ENCODE measurements at places on chromosomes 16 and 17. TPM values are rescaled to one million over a fixed set of nuclear protein-coding genes. Genes with fewer than 3 reads are reported as not detected.

DNA sequence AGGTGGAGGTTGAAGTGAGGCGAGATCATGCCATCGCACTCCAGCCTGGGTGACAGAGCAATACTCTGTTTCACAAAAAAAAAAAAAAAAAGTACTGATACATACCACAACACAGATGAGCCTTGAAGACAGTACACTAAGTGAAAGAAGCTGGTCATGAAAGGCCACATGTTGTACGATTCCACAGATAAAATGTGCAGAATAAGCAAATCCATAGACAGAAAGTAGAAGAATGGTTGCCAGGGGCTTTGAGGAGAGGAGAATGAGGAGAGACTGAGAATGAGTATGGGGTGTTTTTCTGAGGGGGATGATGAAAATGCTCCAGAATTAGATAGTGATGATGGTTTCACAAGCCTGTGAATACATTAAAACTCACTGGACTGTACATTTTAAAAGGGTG, 155.6 kb upstream of the PSMD7 start:
- no peak for DNase-seq

CAPNS2 gene
- total RNA-seq: 2.5 TPM

- DNase-seq: no peak
Observed at GRCh38 chr16:30663820-30664219, 5.6 kb downstream of the FBRS start.

GRCh38 chr17:8697323-8697741, 47.3 kb downstream of the CCDC42 start:
- peak; percentile 39 for DNase-seq

C17orf113 gene
- total RNA-seq: 2.9 TPM

DNA sequence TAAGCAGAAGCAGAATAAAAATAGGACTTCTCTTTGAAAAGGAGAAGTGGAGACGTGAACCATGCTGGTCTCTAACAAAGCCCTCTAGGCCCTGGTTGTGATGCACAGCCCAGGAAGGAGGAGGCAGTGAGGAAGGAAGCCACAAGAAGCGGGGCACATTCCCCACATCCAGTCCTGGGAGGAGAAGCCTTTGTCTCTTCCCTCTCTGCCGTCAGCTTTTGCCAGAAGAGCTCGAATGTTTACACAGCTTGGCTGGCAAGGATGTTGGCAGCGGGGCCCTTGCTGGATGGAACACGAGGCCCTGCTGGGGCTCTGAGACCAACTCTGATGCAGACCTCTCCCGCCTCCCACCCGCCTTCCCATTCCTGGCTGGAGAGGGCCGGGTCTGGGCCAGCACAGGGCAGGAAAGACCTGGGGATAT, 91.3 kb downstream of the MAF start:
- DNase-seq: peak; percentile 65

GRCh38 chr17:51071556-51071955, 49.1 kb downstream of the SPAG9 start:
- DNase-seq: no peak

DNA sequence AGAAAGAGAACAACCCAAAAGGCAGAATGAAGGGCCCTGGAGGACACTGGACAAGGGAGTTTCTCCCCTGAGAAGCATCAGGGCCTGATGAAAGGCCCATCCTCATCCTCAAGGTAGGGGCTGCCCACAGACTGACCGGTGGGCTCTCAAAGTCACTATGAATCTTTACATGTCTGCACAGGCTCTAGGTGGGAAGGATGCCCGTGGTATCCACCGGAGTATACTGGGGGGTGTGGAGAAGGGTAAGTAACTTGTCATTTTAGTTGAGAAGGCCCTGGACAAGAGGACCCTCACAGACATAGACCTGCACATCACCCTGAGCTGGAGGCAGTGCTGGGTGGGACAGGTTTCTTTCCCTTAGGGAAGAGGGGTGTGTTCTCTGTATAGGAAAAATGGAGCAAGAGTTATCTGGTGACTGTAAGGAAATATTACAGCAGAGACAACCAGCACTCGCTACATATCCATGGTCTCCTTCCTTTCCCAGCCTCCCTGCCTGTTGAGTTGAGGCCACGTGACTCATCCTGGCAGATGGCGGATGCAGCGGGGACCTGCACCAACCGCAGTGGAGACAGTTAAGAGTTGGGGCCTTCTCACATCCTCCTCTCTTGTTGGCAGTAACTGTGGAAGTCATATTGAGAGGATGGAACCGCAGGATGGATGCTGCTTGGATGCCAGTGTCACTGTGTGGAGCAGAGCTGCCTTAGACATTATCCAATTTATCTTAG, 45.6 kb upstream of the KCNJ12 start:
- peak; percentile 31 for DNase-seq

DNA sequence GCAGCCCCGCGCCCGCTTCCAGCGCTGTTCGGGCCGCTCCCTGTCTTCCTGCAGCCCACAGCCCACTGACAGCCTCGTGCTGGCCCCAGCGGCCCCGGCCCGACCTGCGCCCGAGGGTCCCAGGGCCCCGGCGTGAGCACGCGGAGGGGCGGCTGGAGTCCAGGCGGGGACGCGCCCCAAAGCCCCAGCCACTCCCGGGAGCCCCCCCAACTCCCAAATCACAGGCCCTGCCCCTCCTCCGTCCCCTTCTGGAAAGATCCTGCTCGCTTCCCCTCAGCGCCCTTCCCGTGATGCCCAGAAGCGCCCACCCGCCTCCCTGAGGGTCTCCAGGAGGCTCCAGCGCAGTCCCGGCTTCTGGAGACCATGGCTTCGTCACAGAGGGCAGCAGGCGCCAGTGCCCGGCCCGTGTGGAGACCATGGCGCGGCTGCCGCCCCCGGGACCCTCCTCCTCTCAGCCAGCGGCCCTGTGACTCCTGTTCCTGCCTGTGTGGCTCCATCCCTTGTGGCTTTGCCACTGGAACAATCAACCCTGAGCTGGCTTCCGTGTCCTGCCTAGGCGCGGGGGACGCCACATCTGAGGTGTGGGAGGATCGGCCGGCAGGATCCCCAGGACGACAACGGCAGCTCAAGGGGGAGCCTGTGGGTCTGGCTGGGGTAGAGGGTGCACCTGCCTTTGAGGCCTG, 3.9 kb downstream of the UTS2R start:
- DNase-seq: no peak

HIGD1B gene
- total RNA-seq: 5.8 TPM

- DNase-seq: no peak
Observed at GRCh38 chr16:53456625-53457024, 22.4 kb downstream of the RBL2 start.

- no peak for DNase-seq
Observed at GRCh38 chr17:42618442-42619150, 9.1 kb downstream of the TUBG1 start.

DNA sequence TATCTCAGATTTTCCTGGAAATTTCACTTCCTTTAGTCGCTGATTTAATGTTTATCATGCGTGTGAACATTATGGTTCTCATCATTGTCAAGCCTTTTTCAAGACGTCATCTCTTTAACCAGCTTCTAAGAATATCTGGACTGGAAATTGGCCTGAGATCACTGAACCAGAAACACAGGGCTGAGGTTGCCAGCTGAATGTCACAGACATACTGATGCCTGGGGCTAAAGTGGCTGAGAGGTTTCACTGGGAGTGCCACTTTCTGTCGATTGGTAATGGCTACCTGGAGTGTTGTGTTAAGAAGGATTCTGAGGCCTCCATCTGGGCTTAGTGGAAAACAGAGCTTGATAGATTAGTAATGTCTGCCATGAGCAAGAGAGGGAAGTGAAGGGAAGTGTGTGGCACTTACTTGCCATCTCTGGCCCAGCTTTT, 54.2 kb downstream of the CRISPLD2 start:
- no peak for DNase-seq

DNA sequence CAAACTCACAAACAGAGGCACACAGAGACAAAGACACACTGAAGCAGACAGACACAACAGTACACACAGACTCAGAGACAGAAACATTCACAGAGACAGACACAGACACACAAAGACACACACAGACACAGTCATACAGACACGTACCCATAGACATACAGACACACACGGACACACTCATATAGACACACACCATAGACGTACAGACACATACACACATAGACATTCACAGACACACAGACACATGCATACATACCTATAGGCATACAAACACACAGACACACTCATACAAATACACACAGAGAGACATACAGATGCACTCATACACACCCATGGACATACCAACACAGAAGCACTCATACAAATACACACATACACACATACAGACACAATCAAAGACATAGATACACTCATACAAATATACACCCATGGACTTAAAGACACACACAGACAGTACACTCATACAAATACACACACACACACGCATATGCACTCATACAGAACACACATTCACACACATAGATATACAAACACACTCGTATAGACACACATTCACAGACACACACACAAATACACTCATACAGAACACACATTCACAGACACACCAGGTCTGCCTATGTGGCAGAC, 19.9 kb upstream of the MRTFB start:
- DNase-seq: no peak

CBX2 gene
- total RNA-seq: 4.7 TPM

ABCC12 gene
- not detected for total RNA-seq

DNA sequence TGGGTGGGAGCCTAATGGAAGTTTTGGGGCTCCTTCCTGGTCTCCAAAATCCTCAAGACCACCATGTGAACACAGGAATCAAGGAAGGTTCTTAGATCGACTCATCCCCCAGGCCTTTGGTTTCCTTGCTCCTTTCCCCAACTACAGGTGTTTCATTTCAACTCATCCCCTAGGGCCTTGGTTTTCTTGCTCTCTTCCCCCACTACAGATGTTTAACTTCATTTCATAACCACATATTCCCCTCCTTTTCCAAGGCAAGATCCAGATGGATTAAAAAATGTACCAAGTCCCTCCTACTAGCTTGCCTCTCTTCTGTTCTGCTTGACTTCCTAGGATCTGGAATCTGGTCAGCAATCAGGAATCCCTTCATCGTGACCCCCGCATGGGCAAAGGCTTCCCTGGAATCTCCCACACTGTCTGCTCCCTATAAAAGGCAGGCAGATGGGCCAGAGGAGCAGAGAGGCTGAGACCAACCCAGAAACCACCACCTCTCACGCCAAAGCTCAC, at the start of gene CCL11:
TSS of gene CCL11 (plus strand) at position 457 of the 507 bp plus-strand sequence. CDS start 67 bp downstream, outside the sequence.
- no peak for DNase-seq

DNA sequence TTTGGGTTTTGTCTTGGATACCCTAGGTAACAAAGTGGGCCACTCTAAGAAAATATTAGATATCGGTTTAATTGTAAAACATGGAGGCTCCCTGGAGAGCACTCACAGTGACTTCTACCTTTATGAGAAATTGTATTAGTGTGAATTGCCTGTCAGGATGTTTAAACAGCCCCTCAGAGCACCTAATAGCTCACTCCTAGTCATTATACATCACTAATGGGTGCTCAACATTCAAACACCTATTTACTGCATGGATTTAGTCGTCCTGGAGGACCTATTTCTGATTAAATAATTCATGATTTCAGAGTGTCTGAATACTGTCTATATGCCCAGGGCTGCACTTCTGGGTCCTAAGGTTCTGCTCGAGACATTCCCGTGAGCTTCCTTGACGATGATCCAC, 430.2 kb upstream of the EEF2KMT start:
- no peak for DNase-seq

DNA sequence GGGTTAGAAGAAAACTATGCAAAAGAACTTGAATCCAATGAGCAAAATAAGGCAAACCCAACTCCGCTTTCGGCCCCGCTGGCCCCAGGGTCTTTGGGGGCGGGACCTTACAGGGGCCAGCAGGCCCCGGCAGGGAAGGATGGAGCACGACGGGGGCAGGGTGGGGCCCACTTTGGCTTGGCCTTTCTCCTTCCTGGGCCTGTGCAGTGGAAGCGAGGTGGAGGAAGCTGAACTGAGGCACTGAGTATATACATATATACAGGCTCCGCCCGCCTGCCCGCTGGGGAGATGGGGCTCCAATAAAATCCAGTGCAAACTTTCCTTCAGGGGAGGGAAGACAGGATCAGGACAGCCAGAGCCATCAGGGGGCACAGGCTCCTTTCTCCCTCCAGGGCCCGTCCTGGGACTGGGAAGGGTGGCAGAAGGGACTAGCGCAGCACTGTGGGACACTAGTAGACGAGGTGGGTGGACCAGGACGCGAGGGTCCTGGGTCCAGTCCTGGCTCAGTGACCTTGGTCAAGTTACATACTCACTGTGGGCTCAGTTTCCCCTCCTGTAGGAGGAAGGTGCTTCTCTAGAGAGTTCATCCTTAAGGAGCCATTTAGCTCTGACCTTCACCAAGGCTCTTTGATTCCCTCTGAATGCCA, 20.9 kb upstream of the MPO start:
- no peak for DNase-seq

- peak; percentile 30 for DNase-seq
Observed at GRCh38 chr17:27384726-27385125, 71.5 kb upstream of the KSR1 start.

- DNase-seq: no peak
Observed at GRCh38 chr17:6894206-6894528, 62.6 kb upstream of the TEKT1 start.

GRCh38 chr16:57301126-57301817, 16.8 kb upstream of the PLLP start:
- DNase-seq: peak; percentile 73

- DNase-seq: no peak
Observed at GRCh38 chr17:40932608-40933007, 4.8 kb downstream of the KRT23 start.
